Activated CD4-positive, CD25-positive, alpha-beta regulatory T cell (primary cell): ENCODE measurements at places on chromosomes 6 and 20.

GRCh38 chr6:161906571-161906970 lies 632.7 kb upstream of the AGPAT4 start:
- DNase-seq: no peak

- no peak for DNase-seq
Measured at GRCh38 chr6:10033223-10033829, 381.5 kb downstream of the TFAP2A start.

DNA sequence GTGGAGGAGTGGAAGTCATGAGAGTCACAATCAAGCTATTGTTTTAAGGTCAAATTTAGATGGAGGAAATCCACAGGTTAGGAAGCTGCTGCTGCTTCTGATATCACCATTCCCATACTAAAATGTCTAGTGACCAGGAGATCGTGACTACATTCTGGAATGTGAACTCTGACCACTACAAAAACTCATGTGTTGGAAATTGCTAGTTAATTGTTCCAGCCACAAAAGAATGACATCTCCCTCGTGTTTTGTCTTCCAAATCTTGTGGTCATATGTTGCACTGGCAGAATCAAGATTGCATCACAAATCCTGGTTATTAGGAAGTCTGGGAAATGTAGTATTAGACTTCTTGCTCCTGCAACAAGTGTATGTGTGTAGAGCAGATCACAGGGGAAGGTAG lies 441.9 kb downstream of the CD109 start:
- no peak for DNase-seq

- DNase-seq: no peak
Measured at GRCh38 chr6:42505385-42505718, 53.6 kb upstream of the TRERF1 start.

DNA sequence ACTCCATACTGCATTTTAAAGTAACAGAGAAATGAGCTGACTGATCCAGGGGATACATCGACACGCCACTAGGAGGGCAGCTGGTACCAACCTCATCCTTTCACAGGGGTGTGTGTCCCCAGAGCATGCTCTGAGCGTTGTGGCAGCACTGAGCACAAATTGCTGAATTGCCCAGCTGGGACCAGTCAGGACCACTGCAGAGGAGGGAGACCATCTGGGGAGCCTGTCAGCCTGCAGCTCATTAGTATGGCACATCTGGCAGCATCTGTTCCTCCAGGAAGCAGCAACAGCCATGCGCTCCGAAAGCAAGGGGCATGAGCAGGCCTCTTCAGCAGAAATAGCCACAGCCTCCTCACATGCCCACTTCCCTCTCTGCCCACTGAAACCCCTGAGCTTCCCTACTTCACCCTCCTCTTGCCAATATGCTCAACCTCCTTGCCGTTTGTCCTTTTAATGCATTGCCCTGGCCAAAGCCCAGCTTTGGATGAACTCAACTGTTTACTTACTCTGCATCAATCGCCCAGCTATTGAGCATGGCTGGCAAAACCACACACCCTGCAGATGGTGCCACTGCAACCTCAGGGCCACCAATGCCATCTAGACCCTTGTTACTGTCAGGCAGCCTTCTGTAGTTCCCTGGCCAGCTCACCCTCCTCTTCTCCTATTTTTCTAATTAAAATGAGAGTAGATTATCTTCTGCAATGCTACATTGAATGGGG lies 77.6 kb upstream of the NEDD9 start:
- DNase-seq: no peak

- no peak for DNase-seq
Measured at GRCh38 chr6:31676904-31677303, 4.0 kb downstream of the LY6G5C start.

DNA sequence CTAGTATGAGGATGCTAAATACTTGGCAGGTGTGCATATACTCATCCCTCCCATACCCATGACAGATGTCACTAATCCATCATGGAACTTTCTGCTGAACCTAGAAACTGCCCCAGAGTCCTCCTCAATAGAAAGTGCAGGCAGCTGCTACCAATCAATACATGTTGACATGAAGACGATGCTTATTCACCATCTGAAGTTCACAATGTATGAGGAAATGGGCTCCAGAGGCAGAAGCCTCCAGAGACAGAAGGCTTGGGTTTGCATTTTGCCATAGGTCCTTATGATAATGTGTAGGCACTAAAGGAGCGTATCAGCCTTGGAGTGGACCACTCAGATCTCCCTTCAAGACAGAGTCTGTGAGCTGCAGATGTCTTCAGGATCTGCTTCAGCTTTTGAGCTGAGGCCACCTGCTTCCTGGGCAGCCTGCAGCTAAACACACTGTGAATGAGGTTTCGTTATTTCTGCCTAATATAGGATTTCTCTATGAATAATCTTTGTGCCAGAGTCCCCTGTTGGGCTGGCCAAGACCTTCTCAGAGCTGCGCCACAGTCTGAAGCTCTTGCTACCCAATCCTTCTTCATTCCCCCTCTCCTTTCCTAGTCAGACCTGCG lies 7.5 kb upstream of the KIAA1755 start:
- no peak for DNase-seq

GRCh38 chr6:21749754-21750153 lies 156.2 kb downstream of the SOX4 start:
- no peak for DNase-seq

- DNase-seq: no peak
Measured at GRCh38 chr6:78611102-78611620, 256.2 kb upstream of the IRAK1BP1 start.

DNA sequence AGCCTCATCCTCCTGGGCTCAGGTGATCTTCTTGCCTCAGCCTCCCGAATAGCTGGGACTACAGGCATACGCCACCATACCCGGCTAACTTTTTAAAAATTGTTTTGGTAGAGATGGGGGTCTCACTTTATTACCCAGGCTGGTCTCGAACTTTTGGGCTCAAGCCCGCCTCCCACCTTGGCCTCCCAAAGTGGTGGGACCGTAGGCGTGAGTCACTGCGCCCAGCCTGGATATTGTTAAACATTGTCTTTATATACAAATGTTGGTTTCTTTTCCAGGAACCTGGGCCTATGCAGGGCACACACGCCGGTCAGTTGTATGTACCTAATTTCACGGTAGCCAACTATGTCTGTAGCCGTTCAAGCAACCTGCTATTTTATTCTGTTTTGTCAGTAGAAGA lies 60.1 kb downstream of the SYNJ2 start:
- DNase-seq: no peak

DNA sequence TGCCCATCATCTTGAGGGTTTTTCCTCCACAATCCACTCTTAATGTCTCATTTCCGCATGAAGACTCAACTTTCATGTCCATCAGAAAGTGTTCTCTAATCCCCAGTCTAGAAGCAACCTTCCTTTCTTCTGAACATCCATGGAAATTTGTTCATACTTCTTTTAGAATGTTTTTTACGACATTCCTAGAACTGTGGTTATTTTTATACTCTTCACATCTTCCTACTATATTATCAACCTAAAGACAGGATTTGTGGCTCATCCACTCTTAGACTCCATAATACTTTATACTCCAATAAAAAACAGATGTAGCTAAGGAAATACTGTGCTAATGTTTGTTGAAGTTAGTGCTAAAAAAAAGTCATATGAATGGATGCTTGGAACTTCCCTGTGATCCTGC lies 1.4 kb upstream of the CAP2 start:
- DNase-seq: no peak

- no peak for DNase-seq
Measured at GRCh38 chr6:25232479-25232878, 46.7 kb upstream of the CARMIL1 start.

- no peak for DNase-seq
Measured at GRCh38 chr6:51077821-51078518, 259.3 kb downstream of the TFAP2B start.

GRCh38 chr6:87180105-87180728 lies 24.9 kb downstream of the ZNF292 start:
- no peak for DNase-seq

DNA sequence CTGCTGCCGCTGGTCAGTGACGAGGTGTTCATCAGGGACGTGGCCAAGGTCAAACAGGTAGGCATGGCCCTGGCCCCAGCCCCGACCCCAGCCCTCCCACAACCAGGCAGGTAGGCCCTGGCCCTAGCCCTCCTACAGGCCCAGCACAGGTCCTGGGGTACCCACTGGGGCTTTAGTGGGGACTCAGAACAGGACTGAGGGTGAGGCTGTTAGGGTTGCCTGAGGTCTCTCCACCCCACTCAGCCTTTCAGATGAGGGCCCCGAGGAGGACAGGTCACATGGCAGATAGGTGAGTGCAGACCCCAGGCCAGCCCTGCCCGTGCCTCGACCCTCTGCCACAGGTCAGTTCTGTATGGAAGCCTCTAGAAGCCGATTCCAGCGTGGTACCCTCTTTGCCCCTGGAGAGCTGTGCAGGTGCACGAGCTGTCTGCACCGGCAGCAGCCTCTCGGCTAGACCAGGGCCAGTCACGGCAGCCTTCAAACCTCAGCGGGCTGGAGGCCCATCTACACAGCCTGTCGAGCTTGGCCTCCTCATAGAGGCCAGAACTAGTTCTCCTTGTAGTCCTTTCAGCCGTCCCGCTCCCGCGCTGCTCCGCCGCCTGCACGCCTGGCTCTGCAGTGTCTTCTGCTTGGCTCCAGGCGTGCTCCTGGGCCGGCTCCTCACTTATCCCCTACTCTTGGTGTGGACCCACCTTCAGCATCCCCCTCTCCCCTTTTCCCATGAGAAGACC lies 35.5 kb downstream of the PYGB start:
- DNase-seq: no peak

DNA sequence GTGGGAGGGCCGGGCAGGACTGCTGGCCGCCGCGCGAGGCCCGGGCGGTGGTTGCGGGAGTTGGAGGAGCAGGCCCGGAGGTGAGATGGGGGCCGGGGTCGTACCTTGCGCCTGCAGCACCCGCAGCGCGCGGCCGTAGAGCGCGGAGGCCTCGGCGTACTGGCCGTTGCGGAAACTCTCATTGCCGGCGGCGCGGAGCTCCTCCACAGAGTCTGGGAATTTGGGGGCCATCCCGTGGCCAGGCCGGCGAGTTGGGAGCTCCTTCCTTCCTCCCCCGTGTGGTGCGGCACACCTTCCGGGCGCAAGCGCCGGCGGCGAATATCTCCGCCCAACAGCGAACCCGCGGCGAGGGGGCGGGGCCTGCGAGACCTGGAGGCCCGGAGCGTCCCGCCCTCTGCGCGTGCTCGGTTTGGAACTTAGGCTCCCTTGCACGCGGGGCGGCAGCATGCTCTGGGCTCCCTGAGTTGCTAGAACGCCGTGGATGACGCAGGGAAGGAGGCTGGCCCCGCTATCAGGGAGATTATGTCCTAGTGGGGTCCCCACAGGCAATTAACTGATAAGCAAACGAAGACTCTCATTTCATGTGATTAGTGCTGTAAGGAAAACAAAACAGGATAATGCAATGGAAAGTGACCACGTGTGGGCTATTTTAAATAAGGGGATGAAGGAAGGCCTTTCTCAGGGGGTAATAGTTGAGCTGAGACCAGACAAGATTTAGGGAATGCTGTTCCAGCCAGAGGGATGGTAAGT lies at the start of gene TOMM34:
Gene TOMM34, minus strand, starts transcription at position 295 of the 750 bp plus-strand sequence. Its CDS starts 64 bp downstream, at position 231.
- DNase-seq: peak; percentile 92

DNA sequence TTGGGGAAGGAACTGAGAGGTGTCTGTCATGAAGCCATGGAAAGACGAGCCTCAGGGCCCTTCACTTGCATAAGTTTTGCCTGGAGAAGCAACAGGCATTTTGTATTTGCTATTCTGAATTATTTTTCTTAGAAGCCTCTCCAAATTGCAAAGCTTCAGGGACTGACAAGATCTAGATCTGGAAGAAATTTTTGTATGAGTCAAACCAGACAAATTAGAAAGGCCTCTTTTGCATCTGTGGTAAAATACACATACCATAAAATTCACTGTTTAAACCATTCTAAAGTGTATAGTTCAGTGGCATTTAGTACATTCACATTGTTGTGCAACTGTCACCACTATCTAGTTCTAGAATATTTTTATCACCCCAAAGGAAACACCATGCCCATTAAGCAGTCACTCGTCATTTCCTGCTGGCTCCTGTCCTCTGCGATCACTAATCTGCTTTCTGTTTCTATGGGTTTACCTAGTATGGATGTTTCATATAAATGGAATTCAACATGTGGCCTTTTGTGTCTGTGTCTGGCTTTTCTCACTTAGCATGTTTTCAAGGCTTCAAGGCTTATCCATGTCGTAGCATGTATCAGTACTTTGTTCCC lies 269.1 kb downstream of the PHF3 start:
- no peak for DNase-seq

DNA sequence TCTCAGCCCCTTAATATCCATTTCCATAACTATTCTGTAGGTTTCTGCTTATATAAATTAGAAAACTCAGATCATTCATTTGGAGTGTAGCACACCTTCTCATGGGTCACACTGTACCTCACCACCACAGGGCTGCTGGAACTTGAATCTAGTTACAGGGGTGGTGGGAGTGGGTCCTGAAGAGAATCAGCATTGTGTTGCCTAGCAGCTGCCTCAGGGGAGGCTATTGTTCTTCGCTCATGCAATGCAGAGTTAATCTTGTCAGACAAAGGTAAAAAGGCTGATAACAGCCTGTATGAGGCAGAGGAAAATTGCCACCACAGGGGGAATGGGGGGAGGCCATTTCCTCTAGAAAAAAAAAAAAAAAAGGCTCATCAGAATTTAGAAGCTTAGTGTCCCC lies 496.0 kb upstream of the ADGRB3 start:
- DNase-seq: no peak

- no peak for DNase-seq
Measured at GRCh38 chr20:38471245-38471644, 1.4 kb upstream of the RALGAPB start.

GRCh38 chr6:125688138-125688537 lies 61.3 kb upstream of the HEY2 start:
- DNase-seq: no peak

GRCh38 chr6:144753023-144753705 lies 468.0 kb downstream of the UTRN start:
- no peak for DNase-seq

GRCh38 chr6:83594941-83595340 lies 82.6 kb downstream of the PRSS35 start:
- no peak for DNase-seq

DNA sequence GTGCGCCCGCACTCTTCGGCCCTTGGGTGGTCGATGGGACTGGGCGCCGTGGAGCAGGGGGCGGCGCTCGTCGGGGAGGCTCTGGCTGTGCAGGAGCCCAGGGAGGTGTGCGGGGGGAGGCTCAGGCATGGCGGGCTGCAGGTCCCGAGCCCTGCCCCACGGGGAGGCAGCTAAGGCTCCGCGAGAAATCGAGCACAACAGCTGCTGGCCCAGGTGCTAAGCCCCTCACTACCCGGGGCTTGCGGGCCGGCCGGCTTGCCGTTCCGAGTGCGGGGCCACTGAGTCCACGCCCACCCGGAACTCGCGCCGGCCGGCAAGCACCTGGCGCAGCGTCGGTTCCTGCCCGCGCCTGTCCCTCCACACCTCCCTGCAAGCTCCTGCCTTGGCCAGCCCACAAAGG lies 462.3 kb upstream of the JARID2 start:
- no peak for DNase-seq

DNA sequence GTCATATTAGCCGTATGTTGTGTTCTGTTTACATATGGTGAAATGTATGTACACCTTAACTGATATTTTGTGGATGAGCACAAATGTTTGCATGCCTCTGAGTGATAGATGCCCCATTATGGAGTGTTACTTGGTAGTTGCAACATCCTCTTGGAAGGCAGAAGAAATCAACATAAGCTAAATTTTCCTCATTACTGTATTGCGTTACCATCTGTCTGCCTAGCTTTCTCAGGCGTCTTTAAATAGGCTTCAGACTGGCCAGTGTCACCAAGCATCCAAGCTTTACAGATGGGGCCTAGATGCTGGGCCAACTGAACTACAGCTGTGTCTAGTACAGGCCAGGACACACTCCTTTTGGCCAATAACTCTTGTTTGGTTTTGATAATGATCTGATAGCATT lies 250.6 kb downstream of the SAMD5 start:
- DNase-seq: no peak

- DNase-seq: peak; percentile 23
Measured at GRCh38 chr6:5851261-5851757, 155.4 kb downstream of the NRN1 start.

GRCh38 chr6:106509420-106510089 lies 119.7 kb downstream of the RTN4IP1 start:
- DNase-seq: no peak
